K562 (cell line): ENCODE measurements at places on chromosomes 5 and 9.

DNA sequence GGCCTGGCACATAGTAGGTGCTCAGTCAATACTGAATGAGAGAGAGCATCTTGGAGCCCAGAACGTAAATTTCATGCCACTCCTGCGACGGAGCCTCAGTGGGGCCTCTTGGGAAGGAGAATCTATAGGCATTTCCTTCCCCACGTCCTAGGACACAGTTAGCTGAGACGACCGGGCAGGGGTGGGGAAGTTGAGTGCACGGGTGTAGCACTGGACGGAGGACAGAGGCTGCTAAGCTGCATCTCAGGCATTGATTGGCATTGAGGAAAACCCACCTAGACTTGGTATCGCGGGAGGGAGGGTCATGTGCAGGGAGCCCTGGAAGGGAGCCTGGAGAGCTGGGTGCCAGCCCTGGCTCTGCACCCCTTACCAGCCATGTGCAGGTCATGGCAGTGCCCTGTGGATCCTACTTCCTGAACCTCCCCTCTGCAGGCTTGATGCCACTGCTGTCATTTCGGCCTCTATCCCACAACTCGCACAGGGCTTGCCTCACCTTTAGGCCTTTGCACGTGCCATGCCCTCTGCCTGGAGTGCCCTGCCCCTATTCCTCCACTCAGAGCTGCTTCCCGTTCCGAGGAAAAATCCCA lies 25.6 kb downstream of the NEK6 start:
- DNase-seq, result no peak

GRCh38 chr5:139283252-139284166 lies 10.0 kb upstream of the MATR3 start:
- DNase-seq, result no peak

GRCh38 chr5:180644825-180645273 lies 4.6 kb downstream of the FLT4 start:
- no peak for DNase-seq

GRCh38 chr9:96109680-96110351 lies 192.2 kb downstream of the HSD17B3 start:
- DNase-seq, result no peak

DNA sequence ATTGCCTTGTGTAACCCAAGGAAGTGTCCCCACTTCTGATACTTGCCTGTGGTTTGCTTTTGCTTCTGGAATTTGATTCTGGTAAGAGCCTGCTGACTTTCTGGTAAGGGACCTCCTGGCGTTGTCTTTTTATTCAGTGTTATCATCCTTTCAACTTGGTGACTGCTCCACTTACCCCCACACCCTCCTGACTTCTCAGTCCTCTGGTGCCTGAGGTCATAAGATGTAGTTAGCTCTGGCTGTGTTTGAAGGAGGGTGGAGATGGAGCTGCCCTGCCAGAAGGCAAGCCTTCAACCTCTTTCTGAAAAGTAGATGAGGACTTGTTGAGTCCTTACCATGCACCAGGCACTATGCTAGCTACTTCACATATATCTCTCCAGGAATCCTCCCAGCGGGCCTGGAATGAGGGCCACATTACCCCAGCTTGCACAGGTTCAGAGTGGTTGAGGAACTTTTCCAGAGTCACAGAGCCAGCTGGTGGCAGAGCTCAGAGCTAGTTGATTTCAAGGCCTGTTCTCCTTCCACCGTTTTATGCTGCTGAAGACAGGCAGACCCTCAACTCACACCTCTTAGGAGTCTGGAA lies 45.2 kb upstream of the PITX1 start:
- no peak for DNase-seq

GRCh38 chr5:51902512-51902911 lies 519.3 kb downstream of the ISL1 start:
- no peak for DNase-seq

GRCh38 chr5:126693806-126694205 lies 83.1 kb upstream of the LMNB1 start:
- no peak for DNase-seq

DNA sequence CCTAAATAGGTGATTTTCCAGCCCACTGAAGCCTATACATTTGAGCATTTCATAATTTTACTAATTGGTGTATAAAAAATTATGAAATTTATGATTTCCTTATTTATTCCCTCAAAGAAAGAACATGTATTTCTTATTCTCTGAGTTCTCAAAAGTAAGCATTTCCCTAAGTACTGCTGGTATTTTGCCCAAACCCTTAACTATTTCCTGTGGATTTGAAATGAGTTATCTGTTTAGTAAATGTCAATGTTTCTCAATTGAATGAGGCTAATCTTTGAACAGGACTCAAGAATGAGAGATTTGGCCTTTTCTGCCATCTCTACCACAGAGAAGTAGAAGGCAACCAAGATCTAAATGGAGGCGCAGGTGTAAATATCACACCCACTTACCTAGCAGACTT lies 751.7 kb downstream of the TLE1 start:
- no peak for DNase-seq

DNA sequence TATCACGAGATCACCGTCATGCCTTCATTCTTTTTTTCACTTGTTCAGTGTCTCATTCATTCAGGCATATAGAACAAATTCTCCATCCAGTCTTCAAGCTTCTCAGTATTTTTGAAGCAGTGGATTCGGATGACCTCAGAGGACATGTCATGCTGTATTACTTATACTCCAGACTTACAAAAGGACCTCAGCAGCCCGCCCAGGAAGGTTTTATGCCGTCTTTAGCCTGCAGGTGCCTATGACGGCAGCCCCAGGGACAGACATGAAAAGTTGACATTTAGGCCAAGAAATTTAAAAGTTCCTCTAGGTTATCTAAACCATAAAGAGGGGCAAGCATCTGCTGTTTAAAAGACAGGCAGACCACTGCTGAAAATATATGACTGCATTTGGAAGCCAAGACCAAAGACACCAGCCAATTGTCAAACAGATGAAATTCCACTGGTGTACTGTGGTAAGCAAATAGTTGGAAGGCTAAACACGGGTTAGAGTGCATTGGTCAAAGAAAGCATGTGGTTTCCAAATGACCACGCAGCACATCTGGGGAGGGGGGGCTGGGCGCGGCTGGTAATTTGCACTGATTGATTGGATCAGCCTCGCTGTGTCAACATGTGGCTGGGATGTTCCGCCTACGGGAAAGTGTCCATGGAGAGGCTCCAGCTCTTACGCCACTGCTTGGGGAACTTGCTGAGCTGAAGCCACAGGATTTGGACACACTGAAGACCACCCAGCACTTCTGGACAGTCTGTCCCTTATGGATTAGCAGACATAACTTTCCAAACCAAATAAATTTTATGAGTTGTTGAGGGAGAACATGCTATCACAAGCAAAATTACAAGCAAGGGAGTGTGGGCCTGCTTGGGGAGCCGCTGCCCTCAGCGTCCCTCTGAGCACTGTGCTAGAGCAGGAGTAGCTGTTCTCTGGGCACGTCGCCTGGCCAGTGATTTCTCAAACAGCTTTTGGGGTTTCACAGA lies 173.6 kb downstream of the FANCC start:
- DNase-seq, result no peak

- DNase-seq, result no peak
Observed at GRCh38 chr9:98809311-98810101, 2.0 kb downstream of the GALNT12 start.

GRCh38 chr5:33049842-33050241 lies 338.7 kb downstream of the NPR3 start:
- no peak for DNase-seq

GRCh38 chr9:32864971-32865370 lies 81.6 kb downstream of the TMEM215 start:
- no peak for DNase-seq
